ENCODE measurements at places on chromosomes 13 and 19.

GRCh38 chr13:41154042-41154441 is 21.4 kb upstream of the KBTBD6 start:
- no peak for DNase-seq

DNA sequence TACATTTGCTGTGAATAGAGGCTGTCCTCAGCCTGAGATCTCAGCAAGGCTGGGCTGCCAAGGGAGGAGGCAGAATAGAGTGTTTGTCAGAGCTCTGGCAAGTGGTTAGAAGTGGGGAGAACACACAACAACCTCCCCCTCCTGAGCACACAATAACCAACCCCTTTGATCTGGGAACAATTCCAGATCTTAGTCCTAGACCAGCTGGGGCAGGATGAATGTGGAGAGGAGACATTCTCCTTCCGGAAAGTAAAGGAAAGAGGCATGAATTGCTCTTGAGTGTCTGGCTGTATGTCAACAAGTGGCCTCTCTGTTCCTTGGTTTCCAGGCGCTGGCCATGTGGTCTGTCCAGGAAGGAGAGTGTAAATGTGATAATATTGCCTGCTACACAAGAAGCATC is 114.9 kb upstream of the TMTC4 start:
- no peak for DNase-seq

DNA sequence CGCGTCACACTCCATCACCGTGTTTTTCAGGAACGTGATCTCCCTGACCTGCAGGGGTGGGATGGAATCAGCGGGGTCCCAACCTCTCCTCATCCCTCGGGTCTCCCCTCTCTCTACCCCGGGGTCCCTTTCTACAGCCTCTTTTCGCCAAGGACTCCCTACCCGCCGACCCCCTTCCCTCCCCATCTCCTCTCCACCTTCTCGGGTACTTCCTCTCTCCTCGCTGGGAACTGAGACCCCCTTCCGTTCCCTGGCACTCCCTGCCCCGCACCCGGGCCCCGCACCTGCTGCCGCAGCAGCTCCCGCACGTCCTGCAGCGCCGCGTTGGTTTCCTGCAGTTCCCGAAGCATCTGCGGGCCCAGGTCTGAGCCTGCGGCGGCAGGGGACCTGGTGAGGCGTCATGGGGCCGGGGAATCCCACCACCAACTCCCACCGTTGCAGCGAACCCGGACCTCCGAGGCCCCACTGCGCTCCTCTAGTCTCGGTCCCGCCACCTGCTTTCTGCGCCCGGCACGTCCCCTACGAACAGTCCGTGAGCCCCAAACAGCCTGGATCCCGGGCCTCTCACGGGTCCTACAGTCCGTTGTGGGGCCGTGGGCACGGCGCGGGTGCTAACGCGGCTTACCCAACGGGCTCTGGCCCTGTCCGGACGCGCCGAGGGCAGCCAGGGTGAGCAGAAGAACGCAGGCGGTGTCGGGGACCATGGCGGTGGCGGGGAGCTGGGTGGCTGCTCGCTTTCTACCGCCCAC is at the start of gene COMP:
TSS of gene COMP (minus strand) at position 740 of the 749 bp plus-strand sequence. CDS start at position 704, 36 bp downstream.
- no peak for DNase-seq

DNA sequence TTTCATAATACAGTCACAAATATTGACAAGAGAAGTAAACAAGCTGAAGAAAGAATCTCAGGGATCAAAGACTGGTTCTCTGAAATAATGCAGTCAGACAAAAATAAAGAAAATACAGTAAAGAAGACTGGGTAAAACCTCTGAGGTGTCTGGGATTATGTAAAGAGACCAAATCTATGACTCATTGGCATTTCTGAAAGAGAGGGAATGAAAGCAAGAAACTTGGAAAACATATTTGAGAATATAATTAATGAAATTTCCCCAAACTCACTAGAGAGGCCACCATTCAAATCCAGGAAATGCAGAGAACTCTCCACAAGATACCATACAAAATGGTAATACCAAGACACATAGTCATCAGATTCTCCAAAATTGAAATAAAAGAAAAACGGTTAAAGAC is 53.0 kb upstream of the GPC6 start:
- DNase-seq: no peak
